NCI-H69 (cell line): ENCODE measurements at places on chromosomes 3 and 15.
A peak's percentile ranks its signal among the peaks of the same experiment; 100 is the strongest.

DNA sequence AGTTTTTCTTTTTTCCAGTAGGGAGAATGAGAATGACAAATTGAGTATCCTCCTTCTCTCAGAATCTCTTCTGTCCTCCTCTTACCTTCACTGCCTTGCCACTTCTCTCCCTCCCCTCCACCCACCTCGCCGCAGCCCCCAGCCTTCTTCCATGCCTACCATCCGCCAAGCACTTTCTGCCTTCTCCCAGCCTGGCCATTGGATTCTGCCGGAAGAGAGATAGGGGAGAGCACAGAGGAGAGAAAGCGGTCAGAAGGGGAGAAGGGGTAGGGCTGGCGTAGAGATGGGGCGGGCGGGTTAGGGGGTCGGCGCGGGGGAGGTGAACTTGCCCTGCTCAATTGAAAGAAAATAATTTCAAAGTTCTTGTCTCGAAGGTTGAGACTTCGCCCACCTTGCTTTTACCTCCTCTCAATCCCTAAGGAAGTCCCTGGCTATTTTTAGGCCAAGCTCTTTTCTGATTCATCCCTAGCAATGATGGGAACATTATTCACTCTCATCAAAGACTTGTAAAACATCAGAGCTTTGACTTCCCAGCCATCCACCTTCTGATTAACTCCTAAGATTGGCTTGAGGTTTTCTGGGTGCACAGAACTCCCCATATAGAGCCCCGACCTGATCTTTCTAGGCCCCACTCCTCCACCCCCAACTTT, 811 bp downstream of the C3orf52 start:
- peak; percentile 28 for DNase-seq

- peak; percentile 75 for DNase-seq
Observed at GRCh38 chr3:191257286-191257685, 58.2 kb downstream of the OSTN start.

DNA sequence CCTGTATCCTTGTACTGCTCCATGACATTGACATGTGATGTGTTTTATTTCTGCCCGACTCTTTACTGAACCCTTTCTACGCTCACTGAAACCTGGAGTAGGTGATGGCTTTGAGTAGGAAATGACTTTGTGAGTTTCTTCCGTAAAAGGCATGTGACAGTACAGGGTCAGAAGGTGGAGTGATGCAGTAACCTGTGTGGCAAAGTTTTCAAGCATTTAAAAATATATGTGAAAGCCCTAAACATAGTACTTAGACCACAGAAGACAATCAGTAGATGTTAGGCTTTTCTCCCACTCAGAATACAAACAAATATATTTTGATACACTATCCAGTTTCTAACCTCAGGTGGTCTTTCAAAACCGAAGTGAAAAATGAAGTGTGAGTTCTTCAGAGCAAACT, 31.3 kb upstream of the SACM1L start:
- DNase-seq = no peak

DNA sequence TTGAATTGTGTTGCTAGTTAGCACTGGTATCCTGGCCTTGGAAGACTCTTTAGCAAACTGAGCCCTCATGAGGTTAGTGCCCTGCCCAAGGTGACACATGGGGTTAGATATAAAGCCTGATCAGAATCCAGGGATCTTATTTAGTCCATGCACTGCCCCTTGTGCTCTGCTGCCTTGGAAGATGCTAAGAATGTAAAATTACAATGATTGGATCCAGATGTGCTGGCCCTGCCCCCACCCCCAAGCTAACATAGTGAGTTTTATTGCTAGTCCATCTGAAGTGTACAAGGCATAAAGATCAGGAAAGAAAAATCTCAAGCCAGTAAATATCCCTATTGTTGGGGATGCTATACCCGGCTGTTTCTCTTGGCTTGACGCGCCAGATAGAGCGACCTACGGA, 248.1 kb upstream of the C2CD4B start:
- no peak for DNase-seq

GRCh38 chr3:5317557-5317956, 130.1 kb downstream of the EDEM1 start:
- DNase-seq = no peak

DNA sequence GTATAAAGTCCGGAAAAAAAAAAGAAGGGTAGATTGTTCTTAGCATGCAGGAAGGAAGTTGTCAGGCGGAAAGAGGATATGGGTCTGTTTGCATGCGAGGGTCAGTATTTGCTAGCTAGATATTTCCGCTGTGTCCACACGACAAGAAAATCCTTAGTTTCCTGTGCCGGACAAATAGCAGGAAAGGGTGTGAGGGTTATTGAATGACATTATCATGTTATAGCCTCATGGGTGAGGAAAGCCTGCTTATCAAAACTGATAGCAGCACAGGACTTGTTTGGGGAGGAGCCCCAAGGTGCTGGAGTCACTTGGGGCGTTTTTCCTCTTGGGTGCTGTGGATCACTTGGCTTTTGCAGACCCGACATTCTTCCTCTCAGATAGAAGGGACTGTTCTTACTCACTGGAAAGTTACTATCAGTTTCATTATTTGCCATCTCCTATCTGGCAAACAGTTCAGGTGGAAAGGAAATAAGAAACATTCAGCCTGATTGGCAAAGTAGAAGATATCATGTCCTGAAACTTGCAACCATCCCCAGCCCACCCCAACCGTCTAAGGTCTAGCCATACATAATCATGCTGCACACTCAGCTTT, 127.2 kb upstream of the DPH6 start:
- DNase-seq = no peak

DNA sequence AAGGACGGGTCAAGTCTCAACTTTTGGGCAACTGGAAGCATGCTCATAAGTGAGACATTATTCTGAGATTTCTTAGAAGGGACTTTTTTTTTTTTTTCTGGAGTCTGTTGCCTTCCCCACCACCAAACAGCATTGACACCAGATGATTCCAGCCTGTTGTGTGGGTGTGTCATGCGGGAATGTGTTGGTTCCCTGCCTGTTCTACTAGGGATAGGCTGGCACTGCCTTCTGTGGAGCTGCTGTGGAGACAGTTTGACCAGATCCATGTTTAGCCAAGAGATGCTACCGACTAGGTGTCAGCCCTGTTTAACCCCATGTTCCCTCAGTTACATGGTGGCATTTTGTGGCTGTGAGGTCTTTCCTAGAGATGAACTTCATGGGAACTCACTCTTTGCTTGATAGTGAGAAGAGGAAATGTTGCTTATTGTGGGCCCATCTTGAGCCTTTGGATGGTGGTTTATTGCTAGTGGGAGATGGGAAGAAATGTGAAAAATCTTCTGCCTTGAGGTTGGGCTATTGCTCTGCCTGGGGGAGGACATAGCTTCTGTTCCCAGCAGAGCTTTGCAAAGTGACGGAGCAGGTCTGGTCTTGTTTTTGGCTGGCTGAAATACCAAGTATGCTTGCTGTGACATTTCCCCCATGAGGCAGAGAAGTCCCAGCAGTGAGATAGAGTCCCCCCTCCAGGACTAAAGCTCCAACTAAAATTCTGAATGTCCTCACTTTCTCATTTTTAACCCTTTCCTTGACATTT, 31.3 kb downstream of the TRAK1 start:
- no peak for DNase-seq

- DNase-seq = no peak
Observed at GRCh38 chr3:11982341-11982941, 21.7 kb upstream of the SYN2 start.

- no peak for DNase-seq
Observed at GRCh38 chr15:37253877-37254276, 153.5 kb upstream of the MEIS2 start.

GRCh38 chr3:41987627-41988026, 25.7 kb upstream of the ULK4 start:
- DNase-seq = no peak

GRCh38 chr3:66998904-66999235, 763 bp downstream of the KBTBD8 start:
- peak; percentile 9 for DNase-seq

- peak; percentile 77 for DNase-seq
Observed at GRCh38 chr3:9172851-9173321, 76.6 kb downstream of the SRGAP3 start.

- peak; percentile 47 for DNase-seq
Observed at GRCh38 chr3:48088056-48088748, 72.0 kb upstream of the MAP4 start.

DNA sequence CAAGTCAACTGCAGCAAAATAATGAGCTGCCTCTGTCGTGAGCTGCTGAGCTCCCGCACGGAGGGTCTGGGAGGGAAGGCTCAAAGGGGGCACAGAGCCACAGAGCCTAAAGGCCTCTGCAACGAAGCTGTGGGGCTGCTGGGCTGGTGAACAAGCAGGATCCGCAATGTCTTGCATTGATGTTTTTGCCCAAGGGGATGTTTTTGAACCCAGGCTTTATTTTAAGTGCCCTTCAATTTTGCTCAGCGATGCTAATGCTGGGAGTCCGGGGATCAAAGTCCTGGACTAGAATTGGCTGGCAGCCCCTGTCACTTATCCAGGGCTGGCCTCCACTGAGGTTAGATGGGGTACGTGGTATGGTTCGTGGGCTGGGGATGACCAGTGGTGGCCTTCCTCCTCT, 240.0 kb downstream of the VPS13C start:
- DNase-seq = no peak
